ENCODE measurements at places on chromosomes 3 and 15. TPM values are rescaled to one million over a fixed set of nuclear protein-coding genes. Genes with fewer than 3 reads are reported as not detected.

- DNase-seq: no peak
These were observed 9.4 kb upstream of the KIF7 start for GRCh38 chr15:89664441-89665350.

- DNase-seq: no peak
These were observed 1090.2 kb downstream of the FHIT start for GRCh38 chr3:60160822-60161748.

- no peak for DNase-seq
These were observed 35.6 kb upstream of the FGF7 start for GRCh38 chr15:49387471-49387870.

- no peak for DNase-seq
These were observed 282.3 kb upstream of the NECTIN3 start for GRCh38 chr3:110789315-110789714.

DNA sequence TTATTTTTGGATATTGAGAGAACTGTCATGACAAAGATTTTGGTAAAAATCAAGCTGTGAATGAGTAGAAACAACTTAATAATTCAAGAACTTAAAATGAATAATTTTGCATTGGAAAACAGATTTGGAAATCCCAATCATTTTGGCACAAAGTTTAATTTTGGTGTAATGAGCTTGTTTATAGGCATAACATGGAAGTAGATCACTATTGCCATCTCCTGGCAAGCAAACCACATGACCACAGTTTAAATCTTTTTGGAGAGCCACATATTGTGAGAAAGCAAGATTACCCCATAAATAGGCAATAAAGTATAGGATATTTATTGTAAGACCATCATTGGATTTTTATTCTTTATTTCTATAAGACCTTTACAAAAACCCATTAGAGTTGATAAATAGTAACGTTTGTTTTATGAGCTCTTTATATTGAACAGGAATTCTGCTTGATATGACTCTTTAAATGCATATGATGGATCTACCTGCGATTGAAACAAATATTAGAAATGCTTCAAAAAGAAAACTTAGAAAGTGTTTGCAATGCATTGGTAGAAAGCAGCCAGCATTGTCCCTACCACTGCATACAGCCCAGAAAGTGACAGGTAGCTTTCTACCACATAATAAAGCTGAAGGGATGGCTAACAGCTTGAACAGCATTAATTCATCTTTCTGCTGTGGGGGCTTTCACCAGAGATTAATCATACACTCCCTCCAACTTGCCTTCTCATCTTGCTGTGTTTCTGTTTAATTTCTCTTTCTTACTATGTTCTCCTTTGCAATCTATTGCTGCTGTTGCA, 766.8 kb downstream of the TBL1XR1 start:
- DNase-seq: peak; percentile 36

GRCh38 chr3:71599416-71599815, 15.9 kb upstream of the FOXP1 start:
- no peak for DNase-seq

- no peak for DNase-seq
These were observed 1.1 kb upstream of the TPM1 start for GRCh38 chr15:63041402-63041973.

DNA sequence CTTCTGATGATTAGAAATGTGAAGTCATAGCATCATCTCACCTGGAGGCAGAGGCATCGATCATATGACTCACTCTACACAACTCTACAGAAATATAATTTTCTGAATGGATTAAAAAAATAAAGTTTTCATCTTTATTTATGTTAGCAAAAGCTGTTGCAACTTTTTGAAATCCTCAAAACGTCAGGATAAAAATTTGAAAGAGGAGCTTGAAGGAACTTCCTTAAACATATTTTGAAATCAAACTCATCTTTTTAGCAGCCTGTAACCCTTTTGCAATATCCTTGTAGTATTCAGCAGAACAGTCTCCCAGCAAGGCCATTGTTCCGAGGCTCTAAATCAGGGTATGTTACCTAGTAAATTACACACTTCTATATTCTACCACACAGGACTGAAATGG, 985.4 kb downstream of the PLOD2 start:
- no peak for DNase-seq

DNA sequence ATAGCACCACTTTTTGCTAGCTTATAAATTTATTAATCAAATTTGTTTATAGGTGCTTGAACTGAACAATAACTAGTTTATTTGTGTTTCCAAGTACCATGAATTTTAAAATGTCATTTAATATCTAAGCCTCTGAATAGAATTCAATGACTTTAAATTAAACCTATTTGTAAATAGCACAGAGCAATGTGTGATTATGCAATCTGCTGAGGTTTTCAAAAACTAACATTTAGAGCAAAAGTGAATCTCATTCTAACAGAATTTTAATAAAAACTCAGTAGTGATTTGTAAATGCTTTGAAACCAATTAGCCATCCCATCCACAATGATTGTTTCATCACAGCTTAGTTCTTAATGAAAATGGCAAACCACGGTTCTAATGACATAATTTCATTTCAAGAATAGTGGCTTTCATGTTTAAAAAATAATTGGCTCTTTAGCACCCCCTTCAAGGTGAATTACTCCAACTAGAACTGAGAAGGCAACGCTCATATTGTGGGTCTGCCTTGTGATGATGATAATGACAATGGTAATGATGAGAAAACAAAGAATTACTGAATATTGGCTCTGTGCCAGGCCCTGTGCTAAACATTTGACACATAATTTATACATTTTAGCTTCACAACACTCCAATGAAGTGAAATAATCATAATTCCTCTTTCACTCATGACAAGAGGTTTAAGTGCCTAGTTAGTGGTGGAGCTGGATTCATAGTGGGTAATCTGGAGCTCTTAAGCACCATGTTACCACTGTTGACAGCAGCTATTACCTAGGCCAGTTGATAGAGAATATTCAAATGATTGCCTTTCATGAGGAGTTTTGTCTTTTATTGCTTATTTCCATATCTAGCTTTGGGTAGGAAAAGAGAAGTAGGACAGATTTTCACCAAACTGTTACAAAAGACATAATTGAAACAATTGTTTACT, 145.7 kb downstream of the RBMS3 start:
- DNase-seq: no peak

- DNase-seq: no peak
These were observed 39.6 kb downstream of the GPR156 start for GRCh38 chr3:120245386-120245785.

DNA sequence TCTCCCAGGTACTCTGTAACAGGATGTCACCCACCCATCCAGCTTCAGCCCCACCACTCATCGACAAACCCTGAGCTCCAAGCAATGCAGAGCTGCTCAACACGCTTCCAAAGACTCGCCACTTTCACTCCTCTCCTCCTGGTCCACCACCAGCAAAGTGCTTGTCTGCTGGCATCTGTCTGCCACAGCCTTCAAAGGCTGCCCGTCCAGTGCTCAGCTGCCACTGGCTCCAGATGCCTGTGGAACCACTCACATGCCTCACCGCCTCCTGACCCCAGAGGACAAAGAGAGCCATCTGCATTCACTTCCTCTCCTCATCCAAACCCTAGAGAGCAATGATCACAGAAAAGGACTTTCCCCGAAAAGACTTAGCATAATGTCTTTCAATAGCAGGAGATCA, 109.5 kb upstream of the OCA2 start:
- no peak for DNase-seq

DNA sequence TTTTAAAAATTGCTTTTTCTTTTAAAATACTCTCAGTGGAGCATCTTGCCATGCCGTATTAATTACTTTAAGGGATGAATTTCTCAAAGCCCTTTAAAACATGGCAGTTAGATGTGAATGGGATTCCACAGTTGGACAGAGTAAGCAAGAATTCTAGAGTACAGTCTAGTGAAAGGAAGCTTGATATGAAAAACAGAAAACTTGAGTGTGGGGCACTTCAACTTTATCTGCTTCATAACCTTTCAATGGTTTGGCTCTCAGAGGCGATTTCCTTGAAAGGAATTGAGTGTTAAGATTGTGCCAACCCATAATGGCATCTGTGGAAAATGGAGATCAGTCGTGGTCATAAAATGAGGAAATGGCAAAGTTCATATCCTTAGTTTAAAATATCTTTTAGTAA, 127.7 kb upstream of the SAMMSON start:
- no peak for DNase-seq

GRCh38 chr3:161890147-161890625, 393.6 kb downstream of the OTOL1 start:
- DNase-seq: no peak

DNA sequence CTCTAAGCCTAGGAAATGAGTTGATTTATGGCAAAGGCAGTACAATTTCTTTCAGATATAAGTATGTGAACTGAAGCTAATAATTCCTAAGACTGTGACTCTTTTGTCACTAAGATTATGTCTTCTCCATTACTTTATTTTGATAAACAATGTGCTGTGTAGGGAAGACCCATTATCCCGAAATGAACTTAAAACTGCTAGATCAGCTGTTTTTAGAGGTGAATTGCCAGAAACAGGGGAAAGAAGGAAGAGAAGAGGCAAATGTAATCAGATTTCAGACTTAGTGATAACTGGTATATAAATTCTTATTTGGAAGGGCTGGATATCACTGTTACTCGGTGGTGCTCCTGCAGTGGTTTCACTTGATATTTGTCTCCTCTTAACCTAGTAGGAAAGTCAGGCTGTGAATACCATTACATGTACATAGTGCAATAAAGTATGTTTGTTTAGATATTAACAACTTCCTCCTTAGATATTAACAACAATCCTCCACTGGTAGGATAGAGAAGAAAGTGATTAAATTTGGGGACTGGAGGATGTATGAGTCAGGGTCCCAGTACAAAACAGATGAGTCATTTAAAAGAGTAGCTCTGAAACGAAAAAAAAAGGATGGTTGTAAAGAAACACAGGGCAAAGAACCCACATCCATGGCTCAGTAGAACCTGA, 338.5 kb upstream of the KCNH8 start:
- no peak for DNase-seq

GRCh38 chr3:33037471-33037870, 59.5 kb downstream of the GLB1 start:
- no peak for DNase-seq

DNA sequence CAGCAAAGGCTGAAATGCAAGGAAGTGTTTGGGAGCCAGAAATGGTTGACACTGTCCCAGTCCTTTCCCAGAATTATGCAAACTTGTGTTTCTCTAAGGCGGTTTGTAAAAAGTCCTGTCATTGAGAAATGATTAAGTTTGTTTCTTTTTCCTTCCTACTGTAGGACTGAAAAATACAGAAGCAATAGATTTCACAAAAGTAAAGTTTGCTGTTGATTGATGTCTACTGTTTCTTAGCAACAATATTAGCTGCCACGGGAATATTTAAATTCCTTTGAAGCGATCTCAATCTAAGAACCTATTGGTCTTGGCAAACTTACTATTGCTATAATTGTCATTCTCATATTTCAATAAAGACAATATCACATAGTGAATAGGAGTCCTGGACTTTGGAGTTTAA, 100.7 kb upstream of the IL12A start:
- no peak for DNase-seq

DNA sequence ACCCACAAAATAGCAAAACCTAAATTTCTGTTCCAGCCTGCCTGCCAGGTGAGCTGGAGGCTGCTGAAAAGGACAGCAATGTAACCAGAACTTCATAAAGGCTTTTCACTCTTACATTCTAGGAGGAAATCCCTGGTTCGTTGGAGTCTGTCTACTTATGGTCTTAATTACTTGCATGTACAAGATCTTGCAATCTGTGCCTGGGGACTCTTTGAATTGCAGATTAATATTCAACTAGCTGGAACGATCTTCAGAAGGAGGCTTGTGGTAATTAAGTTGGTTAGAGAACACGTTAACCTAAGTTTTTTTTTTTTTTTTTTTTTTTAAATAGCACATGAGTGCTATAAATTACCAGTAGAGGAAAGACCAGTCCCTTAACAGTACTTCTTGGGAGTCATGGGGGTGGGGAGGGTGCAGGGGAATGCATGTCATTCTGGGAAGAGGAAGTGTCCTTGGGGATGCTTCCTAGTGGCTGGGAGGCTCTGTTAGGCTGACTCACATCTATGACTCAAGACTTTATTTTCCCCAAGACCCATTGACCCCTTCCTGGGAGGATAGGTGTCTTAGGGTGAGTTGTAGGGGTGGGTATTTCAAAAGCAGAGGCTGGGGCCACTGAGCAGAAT, 139.8 kb downstream of the RAB11A start:
- no peak for DNase-seq

GRCh38 chr15:39623529-39623931, 42.7 kb downstream of the THBS1 start:
- no peak for DNase-seq

- no peak for DNase-seq
These were observed 36.4 kb upstream of the GSK3B start for GRCh38 chr3:120130656-120131055.

DNA sequence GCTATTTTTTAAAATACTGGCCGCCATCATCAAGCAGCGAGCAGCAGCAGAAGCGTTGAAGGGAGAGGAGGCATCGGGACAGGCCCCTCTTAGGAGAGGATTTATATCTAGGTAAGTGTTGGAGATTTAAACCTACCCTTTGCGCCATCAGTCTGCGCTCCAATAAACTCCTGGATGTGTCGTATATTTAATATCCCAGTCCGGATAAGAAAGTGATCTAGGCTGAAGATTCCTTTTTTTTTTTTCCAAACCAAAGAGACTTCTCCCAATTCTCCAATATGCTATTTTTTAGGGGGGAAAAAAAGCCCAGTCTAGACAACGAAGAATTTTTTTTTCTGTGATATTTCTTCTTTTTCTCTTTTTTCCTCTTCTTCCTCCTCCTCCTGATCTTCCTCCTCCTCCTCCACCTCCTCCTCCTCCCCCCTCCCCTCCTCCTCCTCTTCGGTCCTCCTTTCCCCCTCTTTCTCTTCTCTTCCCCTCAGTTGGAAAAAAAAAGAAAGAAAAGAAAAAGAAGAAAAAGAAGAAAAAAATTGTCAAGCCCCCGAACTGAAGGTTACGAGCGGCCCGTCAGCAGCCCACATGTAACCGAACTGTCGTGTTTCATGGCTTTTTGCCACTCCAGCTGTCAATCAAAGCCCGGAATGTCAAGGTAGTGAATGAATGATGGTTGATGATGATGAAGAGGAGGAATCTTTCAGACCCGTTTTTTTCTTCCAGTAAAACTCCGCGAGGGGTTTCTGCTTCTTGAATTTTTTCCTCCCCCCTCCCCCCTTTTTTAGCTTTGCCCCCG, 835 bp downstream of the MEIS2 start:
- no peak for DNase-seq

Gene PFKFB4
- total RNA-seq: 22.0 TPM

Gene TEX55
- not detected for total RNA-seq

Gene COL6A5
- total RNA-seq: under 0.01 TPM

Gene RLBP1
- 3.3 TPM for total RNA-seq

Gene NPAP1
- total RNA-seq: 0.41 TPM

Gene ANKUB1
- 0.41 TPM for total RNA-seq

Data from frontal cortex (tissue), 4 donors.